ENCODE measurements at places on chromosomes 5 and 9. TPM values are rescaled to one million over a fixed set of nuclear protein-coding genes. Genes with fewer than 3 reads are reported as not detected.

GRCh38 chr5:139893873-139894272 lies 98.3 kb downstream of the PSD2 start:
- no peak overlapping the region for H3K27ac ChIP-seq
- H3K4me3 ChIP-seq, result no peak overlapping the region
- peaks cover 29% of the 10 kb centered on the region for H3K4me1 ChIP-seq
- no peak for DNase-seq
- no peaks in the 10 kb centered on the region for H3K36me3 ChIP-seq
- H3K27me3 ChIP-seq, result no peaks in the 10 kb centered on the region

- no peak overlapping the region for H3K4me3 ChIP-seq
- H3K27ac ChIP-seq, result peak overlapping the region; percentile 88
- DNase-seq, result no peak
Observed at GRCh38 chr9:120937596-120937995, 11.0 kb upstream of the TRAF1 start.

DNA sequence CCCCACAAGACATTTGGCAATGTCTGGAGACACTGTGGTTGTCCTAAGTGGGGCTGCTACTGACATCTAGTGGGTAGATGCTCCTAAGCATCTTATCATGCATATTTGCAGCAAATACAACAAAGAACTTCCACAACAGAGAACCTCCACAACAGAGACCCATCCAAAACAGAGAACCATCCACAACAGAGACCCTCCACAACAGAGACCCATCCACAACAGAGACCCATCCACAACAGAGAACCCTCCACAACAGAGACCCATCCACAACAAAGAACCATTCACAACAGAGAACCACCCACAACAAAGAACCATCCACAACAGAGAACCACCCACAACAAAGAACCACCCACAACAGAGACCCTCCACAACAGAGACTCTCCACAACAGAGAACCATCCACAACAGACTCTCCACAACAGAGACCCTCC lies 32.8 kb downstream of the ARPC5L start:
- no peak for DNase-seq
- no peaks in the 10 kb centered on the region for H3K27me3 ChIP-seq
- peaks cover 85% of the 10 kb centered on the region for H3K36me3 ChIP-seq
- no peak overlapping the region for H3K27ac ChIP-seq
- H3K4me1 ChIP-seq, result no peaks in the 10 kb centered on the region

GRCh38 chr9:35110327-35110761 lies 5.3 kb downstream of the ATOSB start:
- H3K27me3 ChIP-seq, result no peaks in the 10 kb centered on the region
- H3K27ac ChIP-seq, result peak overlapping the region; percentile 96
- H3K4me1 ChIP-seq, result peaks cover 56% of the 10 kb centered on the region
- peak overlapping the region; percentile 58 for H3K4me3 ChIP-seq
- peaks cover 34% of the 10 kb centered on the region for H3K36me3 ChIP-seq

GRCh38 chr5:128736553-128736952 lies 198.5 kb upstream of the FBN2 start:
- no peak overlapping the region for H3K4me3 ChIP-seq
- DNase-seq, result no peak
- H3K27ac ChIP-seq, result no peak overlapping the region
- no peaks in the 10 kb centered on the region for H3K36me3 ChIP-seq
- H3K27me3 ChIP-seq, result no peaks in the 10 kb centered on the region

- no peak overlapping the region for H3K27ac ChIP-seq
- H3K36me3 ChIP-seq, result peaks cover 9% of the 10 kb centered on the region
- DNase-seq, result no peak
- H3K4me1 ChIP-seq, result peaks cover 53% of the 10 kb centered on the region
Observed at GRCh38 chr5:138000102-138000723, 32.7 kb downstream of the FAM13B start.

DNA sequence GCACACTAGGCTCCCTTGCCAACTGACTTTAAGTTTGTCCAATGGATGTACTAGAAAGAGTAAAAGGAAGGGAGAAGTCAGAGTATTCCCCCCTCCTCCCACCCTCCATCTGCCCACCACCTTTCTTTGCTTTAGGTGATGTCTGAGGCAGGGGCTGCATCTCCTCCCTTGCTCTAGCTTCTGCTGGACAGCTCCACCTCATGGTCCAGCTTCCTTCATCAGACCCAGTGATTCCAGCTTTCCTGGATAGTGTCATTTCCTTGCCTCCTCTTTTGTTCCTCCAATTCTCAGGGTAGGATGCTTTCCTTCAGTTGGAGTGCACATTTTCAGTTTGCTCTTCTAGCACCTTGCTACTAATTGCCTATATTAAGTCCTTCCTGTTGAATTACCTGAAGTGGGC lies 67.4 kb downstream of the RAD23B start:
- H3K27me3 ChIP-seq, result no peaks in the 10 kb centered on the region
- H3K4me1 ChIP-seq, result no peaks in the 10 kb centered on the region
- no peak overlapping the region for H3K27ac ChIP-seq
- no peak overlapping the region for H3K4me3 ChIP-seq
- DNase-seq, result no peak
- no peaks in the 10 kb centered on the region for H3K36me3 ChIP-seq

DNA sequence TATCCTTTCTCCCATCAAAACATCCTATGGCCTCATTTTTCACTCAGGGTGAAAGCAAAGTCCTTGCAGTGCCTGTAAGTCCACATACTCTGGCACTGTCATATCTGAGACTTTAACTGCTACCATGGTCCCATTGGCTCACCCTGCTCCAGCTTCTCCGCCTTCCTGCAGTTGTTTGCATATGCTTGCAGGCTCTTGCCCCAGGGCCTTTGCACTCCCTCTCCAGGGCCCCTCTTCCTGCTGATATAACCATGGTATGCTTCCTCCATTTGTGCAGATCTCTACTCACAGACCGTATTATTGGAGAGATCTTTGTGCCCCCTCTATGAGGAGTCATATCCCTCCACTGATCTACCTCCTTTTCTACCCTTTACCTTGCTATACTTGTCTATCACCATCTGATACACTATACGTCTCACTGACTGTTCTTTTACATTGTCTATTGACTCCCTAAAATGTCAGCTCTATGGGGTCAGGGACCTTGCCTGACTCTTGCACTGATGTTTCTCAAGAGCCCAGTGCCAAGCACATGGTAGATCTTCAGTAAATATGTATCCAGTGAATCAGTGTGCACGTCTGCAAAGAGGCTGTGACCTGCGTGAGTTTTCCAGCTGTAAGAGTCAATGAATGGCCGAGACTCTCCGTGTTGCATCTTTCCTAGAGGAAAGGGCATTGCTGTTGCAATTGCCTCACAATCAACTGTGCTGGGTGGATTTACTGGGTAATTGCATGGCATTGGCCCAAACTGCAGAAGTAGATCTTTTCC lies 81.7 kb upstream of the CPEB4 start:
- H3K27me3 ChIP-seq, result no peaks in the 10 kb centered on the region
- no peak overlapping the region for H3K4me3 ChIP-seq
- H3K36me3 ChIP-seq, result no peaks in the 10 kb centered on the region
- no peak for DNase-seq
- H3K4me1 ChIP-seq, result no peaks in the 10 kb centered on the region

GRCh38 chr9:76608575-76609273 lies 149.7 kb downstream of the GCNT1 start:
- peaks cover 10% of the 10 kb centered on the region for H3K4me1 ChIP-seq
- H3K36me3 ChIP-seq, result no peaks in the 10 kb centered on the region
- no peak for DNase-seq
- no peaks in the 10 kb centered on the region for H3K27me3 ChIP-seq
- H3K4me3 ChIP-seq, result no peak overlapping the region
- H3K27ac ChIP-seq, result no peak overlapping the region

GRCh38 chr5:100826133-100826532 lies 76.9 kb downstream of the ST8SIA4 start:
- H3K4me3 ChIP-seq, result no peak overlapping the region
- DNase-seq, result no peak
- no peaks in the 10 kb centered on the region for H3K4me1 ChIP-seq
- H3K36me3 ChIP-seq, result no peaks in the 10 kb centered on the region
- H3K27me3 ChIP-seq, result no peaks in the 10 kb centered on the region
- no peak overlapping the region for H3K27ac ChIP-seq

- H3K4me3 ChIP-seq, result no peak overlapping the region
- DNase-seq, result no peak
Observed at GRCh38 chr5:113240951-113241726, 193.7 kb downstream of the TSSK1B start.

The AGTPBP1 gene
- 24.7 TPM for total RNA-seq

The ECSCR gene
- 16.4 TPM for total RNA-seq

The CTSV gene
- total RNA-seq, result not detected

The TMOD1 gene
- total RNA-seq, result 35.3 TPM

The OR1J4 gene
- total RNA-seq, result not detected

The NEUROG1 gene
- not detected for total RNA-seq

The LCP2 gene
- 15.0 TPM for total RNA-seq

The EQTN gene
- not detected for total RNA-seq

The TMEM232 gene
- 8.7 TPM for total RNA-seq

The AMACR gene
- total RNA-seq, result 11.4 TPM
